ENCODE measurements at places on chromosomes 16 and 17.

GRCh38 chr16:27291106-27291505, 22.5 kb upstream of the NSMCE1 start:
- no peak for DNase-seq

DNA sequence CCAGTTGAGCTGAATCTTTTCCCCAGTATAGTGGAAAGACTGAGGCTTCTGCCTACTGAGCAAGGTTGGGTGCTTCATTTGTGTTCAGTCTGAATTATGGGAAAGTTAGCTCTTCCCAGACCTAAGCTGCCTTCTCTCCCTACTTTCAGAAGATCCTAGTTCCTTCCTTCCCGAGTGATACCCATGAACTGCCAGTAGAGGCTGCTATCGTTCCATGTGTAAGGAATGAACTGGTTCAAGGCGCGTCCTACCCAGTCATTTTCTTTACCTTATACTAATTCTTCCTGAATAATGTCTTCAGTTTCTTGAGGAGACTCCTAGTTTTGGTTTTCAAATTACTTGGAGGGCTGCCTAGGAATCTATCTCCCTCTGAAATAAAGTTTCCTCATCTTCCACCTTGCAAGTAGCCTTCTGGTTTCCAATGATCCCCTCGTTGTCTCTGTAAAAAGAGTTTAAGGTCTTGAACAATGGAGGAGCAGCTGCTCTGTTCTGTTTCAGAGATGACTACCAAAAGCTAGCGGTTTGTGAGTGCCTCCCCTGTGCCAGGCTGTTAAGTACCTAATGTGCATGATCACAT, 934 bp upstream of the AOC2 start:
- peak; percentile 71 for DNase-seq

DNA sequence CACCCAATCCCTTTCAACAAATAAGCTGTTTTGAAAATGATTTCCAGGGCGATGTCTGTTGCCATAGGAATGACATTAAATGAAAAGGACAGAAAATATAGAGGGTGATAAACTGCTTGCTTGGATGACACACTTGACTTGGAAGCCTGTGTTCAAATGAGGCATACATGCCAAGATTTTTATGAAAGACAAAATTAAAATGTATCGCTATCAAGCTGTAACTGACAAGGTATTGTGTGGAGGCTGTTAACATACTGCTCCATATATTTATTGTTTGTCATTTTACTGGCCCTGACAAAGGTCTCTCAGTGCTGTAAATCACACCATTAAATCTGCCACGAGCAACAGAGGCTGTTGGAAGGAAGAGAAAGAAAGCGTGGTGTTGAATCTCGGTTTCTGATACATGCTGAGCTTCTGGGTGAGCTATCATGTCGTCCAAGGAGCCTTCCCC, 456.2 kb upstream of the SALL1 start:
- DNase-seq, result no peak

DNA sequence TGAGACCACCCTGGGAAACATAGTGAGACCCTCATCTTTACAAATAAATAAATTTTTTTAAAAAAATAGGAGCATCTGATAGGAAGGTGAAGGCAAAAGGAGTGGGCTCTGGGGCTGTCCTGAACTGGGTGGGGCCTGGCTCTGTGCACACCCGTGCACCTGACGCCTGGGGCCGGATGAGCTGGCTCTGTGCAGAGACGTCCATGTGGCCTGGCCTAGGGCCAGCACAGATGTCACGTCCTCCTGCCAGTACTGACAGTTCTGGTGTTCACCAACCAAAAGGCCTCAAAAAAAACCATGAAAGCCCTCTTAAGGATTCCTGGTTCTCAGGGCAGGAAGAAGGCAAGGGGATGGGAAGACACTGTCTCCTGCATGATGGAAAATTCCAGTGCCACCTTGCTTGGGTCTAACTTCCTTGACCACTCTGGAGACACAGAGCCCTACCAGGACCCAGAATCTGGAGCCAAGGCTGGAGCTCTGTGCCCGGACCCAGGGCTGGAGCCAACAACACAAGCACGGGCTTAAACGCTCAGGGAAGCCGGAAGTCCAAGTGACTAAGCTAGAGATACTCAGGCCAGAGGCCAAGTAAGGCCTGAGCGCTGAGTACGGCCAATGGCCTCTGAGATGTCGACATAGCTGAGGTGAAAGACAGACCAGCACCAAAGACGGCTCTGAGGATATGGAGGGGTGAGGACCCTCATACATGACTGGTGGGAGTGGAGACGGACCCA, 32.9 kb downstream of the COPRS start:
- DNase-seq, result no peak

DNA sequence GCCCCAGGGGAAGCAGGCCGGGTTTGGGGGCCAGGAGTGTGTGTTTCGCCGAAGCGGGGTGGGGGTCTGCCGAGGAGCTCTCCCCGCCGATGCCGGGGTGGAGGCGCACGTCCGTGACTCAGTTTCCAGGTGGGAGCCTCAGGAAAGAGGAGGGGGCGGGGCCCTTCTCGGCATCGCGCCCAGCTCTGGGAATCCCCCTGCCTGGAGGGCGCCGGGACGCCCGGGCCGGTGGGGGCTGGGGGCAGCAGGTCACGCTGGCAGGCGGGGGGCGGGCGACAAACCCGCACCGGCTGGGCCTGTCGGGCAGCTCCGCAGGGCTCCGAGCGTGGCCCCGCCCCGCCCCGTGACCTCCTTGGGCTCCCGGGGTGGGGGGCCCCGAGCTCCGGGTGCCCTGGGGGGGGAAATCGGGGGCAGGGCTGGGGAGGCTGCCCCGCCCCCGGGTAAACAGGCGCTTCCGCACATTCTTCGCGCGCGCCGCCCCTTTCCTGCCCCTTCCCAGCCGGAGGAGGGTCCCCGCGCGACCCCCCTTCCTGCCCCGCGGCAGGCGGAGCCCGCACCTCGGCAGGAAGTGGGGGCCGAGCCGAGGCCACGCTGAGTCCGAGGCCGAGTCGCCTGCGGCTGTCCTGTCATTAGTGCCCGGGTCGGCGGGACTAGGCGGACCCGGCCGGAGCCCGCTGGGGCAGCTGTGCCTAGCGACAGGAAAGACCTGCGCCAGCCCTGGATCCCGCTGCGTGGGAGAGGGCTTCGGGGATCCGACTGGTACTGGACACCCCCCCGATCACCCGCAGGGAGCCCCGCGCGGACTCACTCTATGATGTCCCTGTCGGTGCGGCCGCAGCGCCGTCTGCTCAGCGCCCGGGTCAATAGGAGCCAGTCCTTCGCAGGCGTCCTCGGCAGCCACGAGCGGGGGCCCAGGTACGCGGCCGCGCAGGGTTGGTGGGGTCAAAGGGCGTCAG, 9.3 kb downstream of the RIPOR1 start:
- no peak for DNase-seq

GRCh38 chr17:14596224-14596623, 295.3 kb downstream of the HS3ST3B1 start:
- DNase-seq, result no peak

DNA sequence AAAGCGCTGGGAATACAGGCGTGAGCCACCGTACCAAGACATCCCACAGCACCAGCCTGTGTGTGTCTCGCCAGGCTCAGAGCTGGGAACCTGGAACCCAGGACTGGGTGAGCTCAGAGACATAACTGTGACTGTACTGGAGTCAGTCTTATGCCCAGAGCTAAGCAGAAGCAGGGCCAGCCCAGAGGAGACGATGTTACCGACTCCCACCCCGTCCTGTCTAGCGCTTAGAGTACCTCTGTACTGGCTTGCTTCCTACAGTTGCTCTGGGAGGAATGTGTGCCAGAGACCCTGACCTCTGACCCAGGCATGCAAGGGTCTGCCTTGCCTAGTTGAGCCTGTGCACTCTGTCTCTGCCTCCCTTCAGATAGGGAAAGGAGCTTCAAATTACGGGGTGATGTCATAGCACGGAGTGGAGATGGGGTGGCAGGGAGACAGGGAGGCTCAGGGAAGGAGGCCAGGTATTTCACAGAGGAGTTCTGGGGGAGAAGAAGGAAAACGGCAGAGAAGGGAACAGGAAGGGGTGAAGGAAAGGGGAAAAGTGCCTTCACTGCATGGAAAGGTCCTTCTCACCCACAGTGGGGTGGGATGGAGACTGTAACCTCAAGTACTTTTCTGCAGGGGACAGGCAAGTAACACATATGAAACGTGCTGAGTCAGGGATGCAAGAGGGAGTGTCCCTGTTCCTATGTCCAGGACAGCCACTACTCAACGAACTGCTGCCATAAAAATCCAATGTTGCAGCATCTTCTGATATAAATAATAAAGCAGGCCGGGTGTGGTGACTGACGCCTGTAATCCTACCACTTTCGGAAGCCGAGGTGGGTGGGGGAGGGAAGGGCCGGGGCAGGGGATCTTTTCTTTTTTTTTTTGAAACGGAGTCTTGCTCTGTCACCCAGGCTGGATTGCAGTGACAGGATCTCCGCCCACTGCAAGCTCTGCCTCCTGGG, 5.8 kb upstream of the ARMC5 start:
- no peak for DNase-seq

GRCh38 chr17:14320734-14321475, 20.0 kb downstream of the HS3ST3B1 start:
- no peak for DNase-seq

DNA sequence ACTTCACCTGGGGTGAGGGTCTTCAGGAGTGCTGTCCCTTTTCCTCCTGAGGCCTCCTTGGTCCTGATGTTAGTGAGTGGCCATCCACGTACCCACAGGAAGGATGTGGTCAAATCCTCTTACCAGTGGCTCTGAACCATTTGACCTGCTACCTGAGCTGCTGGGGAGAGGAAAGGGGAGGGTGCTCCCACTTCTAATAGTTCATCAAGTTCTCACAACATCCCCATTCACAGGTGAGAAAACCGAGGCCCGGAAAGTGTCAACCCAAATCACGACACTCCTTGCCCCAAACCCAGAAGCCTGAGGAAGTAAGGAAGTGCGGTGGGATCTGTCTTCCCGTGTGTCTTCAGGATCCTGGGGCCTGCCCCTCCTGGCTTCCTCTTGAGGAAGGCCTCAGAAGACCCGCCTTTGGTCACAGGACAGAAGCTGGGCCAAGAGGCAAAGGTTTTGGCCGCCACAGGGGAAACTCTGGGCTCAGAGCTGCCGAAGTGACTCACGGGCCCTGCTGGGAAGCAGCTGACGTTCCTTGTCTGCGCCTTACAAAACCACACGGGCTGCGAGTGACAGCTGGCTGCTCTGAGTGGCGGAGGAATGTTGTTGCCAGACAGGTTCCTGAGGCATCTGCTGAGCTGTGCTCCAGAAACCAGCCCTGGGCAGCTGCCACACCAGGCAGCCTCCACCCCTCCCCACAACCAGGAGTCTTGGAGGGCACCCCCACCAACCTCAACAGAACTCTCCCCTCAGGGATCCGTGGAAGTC, 13.9 kb upstream of the KIFC3 start:
- DNase-seq, result no peak

GRCh38 chr16:10647264-10647720, 47.4 kb downstream of the TEKT5 start:
- no peak for DNase-seq

DNA sequence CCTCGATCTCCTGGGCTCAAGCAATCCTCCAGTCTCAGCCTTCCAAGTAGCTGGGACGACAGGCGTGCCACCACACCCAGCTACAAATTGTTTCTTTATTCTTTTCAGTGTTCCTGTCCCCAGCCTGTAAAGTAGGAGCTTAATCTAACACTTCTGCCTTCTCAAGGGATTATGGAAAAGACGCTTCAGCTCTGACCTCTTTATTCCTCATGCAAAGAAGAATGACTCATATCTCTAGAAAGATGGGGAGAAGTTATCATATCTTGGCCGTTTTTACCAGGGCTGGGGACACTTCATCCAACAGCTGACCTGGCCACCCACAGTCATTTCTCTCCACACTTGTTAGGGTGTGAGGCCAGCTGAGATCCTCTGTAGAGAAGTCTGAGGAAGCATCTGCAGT, 172.6 kb downstream of the HAPSTR1 start:
- no peak for DNase-seq

DNA sequence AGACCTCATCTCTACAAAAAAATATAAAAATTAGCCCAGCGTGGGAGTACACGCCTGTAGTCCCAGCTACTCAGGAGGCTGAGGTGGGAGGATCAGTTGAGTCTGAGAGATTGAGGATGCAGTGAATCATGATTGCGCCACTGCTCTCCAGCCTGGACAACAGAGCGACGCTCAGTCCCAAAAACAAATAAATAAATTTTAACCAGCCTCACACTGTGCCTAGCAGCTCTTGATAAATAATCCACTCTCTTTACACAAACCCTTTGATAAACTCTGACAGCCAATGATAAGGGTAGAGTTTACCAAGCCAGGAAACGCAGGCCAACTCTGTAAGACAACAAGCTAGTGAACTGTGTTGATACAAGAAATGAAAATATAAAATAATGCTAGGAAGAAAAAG, 32.7 kb downstream of the LITAF start:
- no peak for DNase-seq

DNA sequence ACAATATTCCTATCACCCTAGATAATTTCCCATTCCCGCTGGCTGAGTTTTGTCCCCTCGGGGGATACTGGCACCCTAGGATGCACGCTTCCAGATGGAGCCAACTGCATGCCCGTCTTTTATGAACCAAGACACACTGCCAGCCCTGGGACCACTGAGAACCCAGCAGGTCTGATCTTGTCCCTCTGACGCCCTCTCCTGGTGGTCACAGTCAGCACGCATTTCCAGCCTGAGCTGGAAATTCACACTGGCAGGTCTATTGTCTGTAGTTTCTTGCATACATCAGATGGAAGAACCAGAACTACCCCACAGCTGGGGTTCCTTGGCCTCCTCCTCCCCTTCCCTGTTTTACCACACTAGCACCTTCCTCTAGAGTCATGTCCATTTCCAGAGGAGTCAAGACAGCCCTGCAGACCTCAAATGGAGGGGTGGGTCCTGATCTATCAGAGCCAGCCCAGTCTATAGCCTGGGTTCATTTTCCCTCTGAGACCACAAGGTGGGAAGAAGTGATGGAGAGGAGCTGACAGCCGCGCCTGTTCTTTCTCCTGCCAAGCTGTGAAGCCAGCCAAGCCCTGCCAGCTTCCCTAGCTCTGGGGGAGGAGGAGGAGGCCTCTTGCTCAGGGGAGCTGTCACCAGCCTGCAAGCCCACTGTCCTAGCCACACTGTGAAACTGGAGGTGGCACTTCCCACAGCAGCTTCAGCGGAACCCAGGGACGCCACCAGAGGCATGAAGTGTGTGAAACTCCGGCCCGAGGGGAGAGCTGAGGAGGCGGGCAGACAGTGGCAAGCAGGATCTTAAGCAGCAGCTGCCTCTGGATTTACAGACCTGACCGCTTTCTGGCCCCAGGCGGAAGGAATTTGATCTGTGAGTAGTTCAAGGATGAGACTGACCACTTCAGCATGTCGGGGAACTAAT, 29.3 kb downstream of the MXRA7 start:
- DNase-seq, result peak; percentile 78

GRCh38 chr16:11016993-11017392, 72.6 kb downstream of the CLEC16A start:
- no peak for DNase-seq

DNA sequence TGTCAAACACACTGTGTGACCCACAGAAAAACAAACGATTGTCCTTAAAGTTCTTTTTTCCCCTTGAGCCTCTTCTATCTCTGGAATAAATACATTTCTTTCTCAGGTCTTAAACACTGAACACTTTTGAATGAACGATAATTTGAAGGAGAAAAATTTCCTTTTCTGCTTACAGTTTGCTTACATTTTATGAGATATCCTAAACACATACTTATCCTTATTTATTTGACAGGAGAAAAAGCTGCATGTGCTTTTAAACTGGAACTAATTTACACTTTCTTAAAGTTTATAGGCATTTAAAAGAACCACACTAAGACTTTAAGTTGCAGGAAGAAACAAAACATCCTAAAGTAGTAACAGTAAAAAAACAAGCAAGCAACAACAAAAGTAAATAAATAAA, 4.7 kb upstream of the IGF2BP1 start:
- DNase-seq, result no peak

- no peak for DNase-seq
These were observed 35.5 kb upstream of the ZC3H18 start for GRCh38 chr16:88534638-88535190.

All from HEK293T (cell line).